ENCODE measurements at places on chromosomes 7 and 10. TPM values are rescaled to one million over a fixed set of nuclear protein-coding genes. Genes with fewer than 3 reads are reported as not detected.

Gene CALHM1
- total RNA-seq, result not detected

Gene CFAP69
- 1.6 TPM for total RNA-seq

Gene TMEM184A
- total RNA-seq, result 0.32 TPM

Gene TCAF2
- total RNA-seq, result 0.38 TPM

Gene GPR26
- not detected for total RNA-seq

Gene GPER1
- total RNA-seq, result 3.6 TPM

Gene CH25H
- total RNA-seq, result 0.14 TPM

All from Right ventricle myocardium inferior (tissue), 1 donor.